ENCODE measurements at places on chromosomes 7 and 10.

GRCh38 chr10:45473126-45473525 is 99.1 kb downstream of the ALOX5 start:
- H3K27me3 ChIP-seq = no peaks in the 10 kb centered on the region
- H3K27ac ChIP-seq = no peak overlapping the region
- H3K36me3 ChIP-seq = peaks cover 28% of the 10 kb centered on the region
- DNase-seq = no peak

DNA sequence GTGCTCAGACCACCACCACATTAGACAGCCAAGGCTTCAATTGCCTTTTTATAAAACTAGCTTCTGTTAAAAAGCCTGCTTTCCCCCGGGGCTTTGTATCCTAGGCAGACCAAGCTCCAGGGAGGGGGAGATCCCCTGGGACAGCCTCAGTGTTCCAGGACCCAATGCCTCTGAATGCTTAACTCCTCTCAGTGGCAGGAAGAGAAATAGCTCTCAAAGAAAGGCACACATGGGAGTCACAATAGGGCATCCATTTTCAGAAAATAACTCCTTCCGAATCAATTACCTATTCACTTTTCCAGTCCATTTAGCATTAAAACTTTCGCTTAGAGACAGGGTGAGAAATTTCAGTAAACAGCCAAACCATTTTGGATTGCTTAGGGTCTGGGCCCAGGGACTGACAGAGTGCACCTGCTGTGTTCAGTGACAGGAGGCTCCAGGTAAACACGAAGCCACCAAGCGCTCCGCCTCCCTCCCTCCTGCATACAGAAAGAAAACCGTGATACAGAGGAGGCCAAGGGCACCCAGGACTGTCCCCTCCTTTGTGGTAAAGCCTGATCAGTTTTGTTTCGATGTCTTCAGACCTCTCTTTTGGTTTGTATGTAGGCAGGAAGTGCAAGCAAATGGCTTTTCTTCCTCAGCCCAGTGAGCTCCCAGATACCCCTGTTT is 599.7 kb downstream of the KCNMA1 start:
- no peak overlapping the region for H3K4me3 ChIP-seq
- H3K27ac ChIP-seq = no peak overlapping the region
- no peak for DNase-seq
- no peaks in the 10 kb centered on the region for H3K36me3 ChIP-seq

DNA sequence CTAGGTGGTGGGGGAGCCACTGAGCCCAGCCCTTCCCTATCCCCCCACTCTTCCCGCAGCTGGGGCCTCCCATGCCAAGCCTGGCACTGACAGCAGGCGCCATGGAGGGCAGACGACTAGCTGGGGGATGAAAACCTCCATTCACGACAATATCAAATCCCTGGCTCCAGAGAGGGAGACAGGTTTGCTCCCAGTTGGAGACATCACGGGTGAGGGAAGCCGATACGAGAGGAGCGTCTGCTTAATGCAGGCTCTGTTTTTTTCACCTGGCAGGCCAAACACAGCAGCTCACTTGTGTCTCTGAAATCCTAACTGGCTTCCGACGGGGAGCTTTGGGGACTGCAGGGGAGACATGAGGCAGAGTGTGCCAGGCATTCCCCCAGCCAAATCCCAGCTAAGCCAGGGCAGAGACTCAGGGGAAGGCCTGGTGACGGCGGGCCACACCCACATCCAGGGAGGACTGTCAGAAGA is 307.4 kb upstream of the ZMIZ1 start:
- peaks cover 19% of the 10 kb centered on the region for H3K27me3 ChIP-seq
- H3K27ac ChIP-seq = no peak overlapping the region
- H3K36me3 ChIP-seq = no peaks in the 10 kb centered on the region
- no peak overlapping the region for H3K4me3 ChIP-seq

DNA sequence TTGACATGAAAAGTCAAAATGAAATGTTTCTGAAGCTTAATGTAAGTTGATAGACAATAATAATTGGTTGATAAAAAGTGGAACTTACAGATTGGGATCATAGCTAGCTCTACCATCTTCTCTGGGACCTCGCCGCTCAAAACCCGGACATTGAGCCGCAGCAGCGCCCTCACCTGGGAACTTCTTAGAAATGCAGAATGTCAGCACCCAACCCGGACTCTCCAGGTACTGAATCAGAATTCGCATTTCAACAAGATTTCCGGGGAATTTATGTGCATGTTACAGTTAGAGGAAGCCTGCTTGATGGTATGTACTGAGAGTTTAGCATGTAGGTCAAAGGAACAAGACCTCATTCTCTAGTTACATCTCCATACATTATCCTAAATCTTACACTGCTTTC is 36.7 kb upstream of the ABLIM1 start:
- no peaks in the 10 kb centered on the region for H3K4me1 ChIP-seq
- H3K27me3 ChIP-seq = peaks cover 13% of the 10 kb centered on the region
- H3K27ac ChIP-seq = no peak overlapping the region
- H3K36me3 ChIP-seq = no peaks in the 10 kb centered on the region
- no peak overlapping the region for H3K4me3 ChIP-seq
